Activated CD4-positive, alpha-beta memory T cell treated with anti-CD3 and anti-CD28 coated beads, Interleukin-2, amount 10 ng/mL, durations not matched to agents 7 days and 5 days (primary cell): ENCODE measurements at places on chromosomes 11 and 22. TPM values are rescaled to one million over a fixed set of nuclear protein-coding genes. Genes with fewer than 3 reads are reported as not detected.

The SERHL2 gene
- total RNA-seq, result 0.55 TPM

The PYGM gene
- total RNA-seq, result 4.0 TPM

The EMSY gene
- 35.5 TPM for total RNA-seq

The C11orf16 gene
- total RNA-seq, result not detected

The CYTH4 gene
- total RNA-seq, result 114 TPM

The PLAAT5 gene
- not detected for total RNA-seq

The C11orf42 gene
- total RNA-seq, result not detected

The ANKK1 gene
- not detected for total RNA-seq

The RGL4 gene
- total RNA-seq, result 26.9 TPM

The NRIP3 gene
- total RNA-seq, result 2.4 TPM

The SYCE3 gene
- 0.58 TPM for total RNA-seq

The KCNJ1 gene
- not detected for total RNA-seq

The TSGA10IP gene
- not detected for total RNA-seq

The GGT5 gene
- not detected for total RNA-seq

The ENTHD1 gene
- not detected for total RNA-seq

The C1QTNF5 gene
- total RNA-seq, result not detected

The HORMAD2 gene
- not detected for total RNA-seq

The LRRN4CL gene
- total RNA-seq, result 0.20 TPM

The ZP1 gene
- 0.18 TPM for total RNA-seq

The OR8D4 gene
- not detected for total RNA-seq

The STIP1 gene
- 258 TPM for total RNA-seq

The FOLH1 gene
- total RNA-seq, result not detected

The TEX54 gene
- not detected for total RNA-seq

The DEFB131B gene
- not detected for total RNA-seq

The LMF2 gene
- total RNA-seq, result 114 TPM

The APOL1 gene
- total RNA-seq, result 63.0 TPM

The LRRC75B gene
- 0.93 TPM for total RNA-seq

The PDGFB gene
- 6.5 TPM for total RNA-seq

The OR9I1 gene
- total RNA-seq, result not detected

The PLA2G6 gene
- 85.7 TPM for total RNA-seq

The DKK3 gene
- not detected for total RNA-seq

The COMT gene
- 78.7 TPM for total RNA-seq
